H1 (cell line): ENCODE measurements at places on chromosomes 3 and 15. TPM values are rescaled to one million over a fixed set of nuclear protein-coding genes. Genes with fewer than 3 reads are reported as not detected.
A peak's percentile ranks its signal among the peaks of the same experiment; 100 is the strongest.

DNA sequence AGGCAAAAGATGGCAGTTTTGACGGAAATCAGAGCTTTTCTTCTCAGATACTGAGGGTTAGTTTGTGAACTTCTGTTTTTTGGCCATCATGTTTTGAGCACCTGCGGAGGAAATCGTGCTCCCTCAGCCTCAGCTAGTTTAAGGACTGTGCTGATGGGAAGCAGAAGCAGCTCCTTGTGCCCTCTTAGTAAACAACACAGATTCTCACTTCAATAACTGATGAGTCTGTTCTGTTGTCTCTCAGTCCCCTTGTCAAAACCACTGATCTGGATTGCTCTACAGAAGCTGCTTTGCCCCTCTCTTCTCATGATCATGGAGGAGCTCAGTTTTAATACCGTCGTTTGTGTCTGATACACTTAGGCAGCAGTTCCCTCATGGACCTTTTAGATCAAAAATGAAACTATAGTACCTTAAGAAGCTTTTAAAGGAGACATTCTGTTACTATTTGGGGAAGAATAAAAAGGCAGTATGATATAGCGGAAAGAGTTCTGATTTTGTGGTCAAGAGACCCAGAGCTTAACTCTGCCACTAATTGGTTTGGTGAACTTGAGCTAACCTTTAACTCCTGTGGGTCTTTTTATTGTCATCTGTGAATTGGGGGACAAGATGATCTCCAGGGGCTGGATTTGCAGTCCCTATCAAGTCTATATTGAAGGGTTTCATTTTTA is 152.6 kb downstream of the BBX start:
- DNase-seq = no peak

ARHGAP11A gene
- total RNA-seq = 112 TPM in 2 replicates

DNA sequence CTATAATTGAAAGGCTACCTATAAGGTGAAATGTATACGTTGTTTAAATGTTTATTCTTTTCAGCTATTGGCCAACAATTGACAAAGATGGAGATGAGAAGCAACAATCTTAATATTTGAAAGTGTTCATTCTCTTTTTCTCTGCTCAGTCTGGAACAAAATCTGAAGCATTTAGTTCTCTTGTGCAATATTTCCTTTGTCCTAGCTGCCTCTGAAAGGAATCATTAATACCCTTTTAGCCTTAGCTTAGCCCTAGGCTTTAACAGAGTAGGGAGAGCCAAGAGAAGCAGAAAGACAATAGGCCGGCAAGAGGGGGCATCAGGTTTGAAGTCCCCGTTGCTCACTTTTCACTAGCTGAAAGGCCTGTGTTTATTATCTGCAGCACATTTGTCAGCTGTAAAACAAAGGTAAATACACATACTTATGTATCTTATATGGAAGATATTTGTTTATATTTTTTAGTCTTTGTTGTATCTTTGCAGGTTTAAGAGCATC is 422.5 kb upstream of the SEMA6D start:
- no peak for DNase-seq

DNA sequence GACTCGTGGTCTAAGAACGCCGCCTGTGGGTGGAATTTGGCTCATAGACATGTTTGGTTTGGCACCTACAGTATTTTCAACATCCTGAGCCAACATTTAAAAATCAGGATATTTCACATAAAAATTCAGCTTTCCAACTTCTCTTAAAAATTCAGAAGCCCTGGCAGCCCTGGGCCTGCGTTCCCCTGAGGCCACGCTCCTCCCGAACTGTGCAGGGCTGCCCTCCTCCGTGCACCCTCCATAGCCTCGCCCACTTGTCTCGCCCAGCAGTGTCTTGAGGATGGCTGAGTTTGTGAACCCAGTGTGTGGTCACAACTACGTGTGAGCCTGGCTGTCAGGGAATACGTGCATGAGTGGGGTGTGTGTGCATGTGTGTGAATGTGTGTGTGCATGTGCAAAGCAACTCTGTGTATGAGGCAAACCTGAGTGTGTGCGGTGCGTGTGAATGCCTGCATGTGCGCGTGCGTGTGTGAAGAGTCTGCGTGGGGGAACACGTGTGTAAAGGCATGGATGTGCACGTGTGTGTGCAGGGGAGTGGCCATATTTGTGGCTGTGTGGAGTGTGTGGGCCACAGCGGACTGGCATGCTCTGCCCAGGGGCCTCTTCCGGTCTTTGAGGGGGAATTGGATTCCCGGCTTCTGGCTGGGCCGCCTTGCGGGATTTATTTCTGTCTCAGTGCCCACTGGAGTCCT is 30.9 kb downstream of the PTH1R start:
- no peak for DNase-seq

- no peak for DNase-seq
These were observed 19.8 kb upstream of the LOXL1 start for GRCh38 chr15:73906346-73907034.

- DNase-seq = no peak
These were observed 39.5 kb downstream of the TMEM40 start for GRCh38 chr3:12719541-12719940.

GRCh38 chr15:68493629-68494028 is 61.7 kb upstream of the ITGA11 start:
- no peak for DNase-seq

DNA sequence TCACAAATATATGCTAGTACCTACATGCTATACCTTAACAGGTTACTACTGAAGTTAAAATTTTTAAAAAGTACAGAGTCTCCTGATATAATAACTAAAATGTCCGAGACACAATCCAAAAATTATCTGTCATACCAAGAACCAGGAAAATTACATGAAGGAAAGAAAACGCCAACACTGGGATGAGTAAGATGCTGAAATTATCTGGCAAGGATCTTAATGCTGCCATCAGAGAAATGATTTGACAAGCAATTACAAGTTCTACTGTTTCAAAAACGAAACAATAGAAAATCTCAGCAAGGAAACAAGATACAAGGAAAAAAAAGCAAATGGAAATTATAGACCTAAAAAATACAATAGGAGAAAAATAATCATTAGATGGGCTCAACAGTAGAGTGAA is 92.5 kb downstream of the UBE3A start:
- DNase-seq = no peak

- peak; percentile 62 for DNase-seq
These were observed 335.6 kb downstream of the TUSC7 start for GRCh38 chr3:117045143-117045542.

DNA sequence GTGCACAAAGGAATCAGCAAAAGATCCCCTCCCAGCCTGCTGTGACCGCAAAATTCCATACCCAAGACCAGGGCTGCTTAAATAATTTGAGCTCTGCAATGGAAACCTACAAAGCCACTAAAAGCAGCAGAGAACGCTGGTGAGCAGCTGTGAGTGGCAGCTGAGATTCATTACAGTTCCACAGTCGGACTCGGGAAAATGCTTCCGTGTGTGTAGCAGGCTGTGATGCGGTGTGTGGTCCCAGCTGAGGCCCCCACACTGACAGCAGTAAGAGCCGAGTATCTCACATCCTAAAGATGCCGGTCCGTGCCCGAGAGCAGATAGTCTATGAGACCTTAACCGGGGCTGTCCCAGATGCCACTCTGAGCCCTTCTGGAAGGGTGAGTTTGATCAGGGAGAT is 37.4 kb downstream of the TM2D3 start:
- no peak for DNase-seq

- DNase-seq = no peak
These were observed 41.4 kb downstream of the ROBO2 start for GRCh38 chr3:77081240-77081661.

TM4SF4 gene
- not detected in 2 replicates for total RNA-seq
